ENCODE measurements at places on chromosomes 3 and 15.
A peak's percentile ranks its signal among the peaks of the same experiment; 100 is the strongest.

DNA sequence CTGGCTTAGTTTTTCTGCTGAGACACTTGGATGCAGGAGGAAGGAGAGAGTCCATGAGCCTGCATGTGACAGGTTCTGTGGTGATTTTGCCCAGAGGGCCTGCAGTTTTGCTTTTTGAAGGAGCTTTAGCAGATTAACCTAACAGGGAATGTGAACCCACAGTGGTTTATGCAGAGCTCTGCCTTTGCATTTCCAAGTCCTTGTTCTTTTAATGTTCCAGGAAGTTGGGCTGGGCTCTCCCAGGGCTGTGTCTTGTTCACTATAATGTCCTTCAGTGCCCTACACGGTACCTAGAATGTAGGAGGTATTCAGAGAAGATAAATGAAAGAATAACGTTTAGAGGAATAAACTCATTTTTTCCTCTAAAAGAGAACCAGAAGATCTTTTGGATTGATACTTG lies 50.3 kb downstream of the PCCB start:
- DNase-seq, result no peak

DNA sequence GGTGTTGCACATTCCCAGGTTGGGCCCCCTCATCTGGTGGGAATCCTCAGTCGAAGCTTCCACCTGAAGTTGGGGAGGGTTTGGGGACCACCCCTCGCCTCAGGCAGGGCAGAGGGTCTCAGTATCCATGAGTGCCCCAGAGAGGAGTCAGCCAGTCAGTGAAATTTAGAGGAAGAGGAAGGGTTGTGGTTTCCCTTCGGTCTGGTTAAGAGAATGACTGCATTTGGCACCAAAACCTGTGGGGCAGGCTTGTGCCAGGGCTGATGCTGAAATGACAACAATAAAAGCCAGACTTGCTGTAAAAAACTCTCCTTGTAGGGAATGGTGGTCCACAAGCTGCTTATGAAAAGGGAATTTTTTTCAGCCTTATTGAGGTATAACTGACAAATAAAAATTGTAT lies 22.6 kb downstream of the LMCD1 start:
- DNase-seq, result no peak

DNA sequence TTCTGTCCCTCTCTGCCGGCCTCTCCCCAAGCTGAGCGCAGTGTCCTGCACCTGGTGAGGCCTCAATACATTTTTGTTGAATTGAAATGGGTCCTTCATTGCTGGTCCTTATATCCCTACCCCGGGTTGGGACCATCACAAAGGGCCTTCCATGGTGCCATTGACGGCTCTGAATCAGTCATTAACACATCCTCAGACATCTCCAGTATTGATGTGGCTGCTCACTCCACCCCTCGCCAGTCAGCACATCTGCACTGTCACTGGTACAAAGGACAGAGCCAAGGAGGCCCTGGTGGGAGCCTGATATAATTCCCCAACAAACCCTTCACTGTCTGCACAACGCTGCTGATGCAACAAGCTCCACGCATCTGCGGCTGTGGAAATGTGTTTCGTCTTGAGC lies 191.6 kb upstream of the TOPAZ1 start:
- no peak for DNase-seq

GRCh38 chr3:39189959-39190269 lies 2.5 kb downstream of the XIRP1 start:
- DNase-seq, result peak; percentile 59

GRCh38 chr3:124053871-124054270 lies 61.9 kb upstream of the ROPN1 start:
- no peak for DNase-seq

- no peak for DNase-seq
Measured at GRCh38 chr3:71854096-71854495, 69.1 kb upstream of the PROK2 start.

GRCh38 chr3:183328164-183328563 lies 75.1 kb downstream of the B3GNT5 start:
- DNase-seq, result no peak

- no peak for DNase-seq
Measured at GRCh38 chr3:31793821-31794220, 187.2 kb downstream of the OSBPL10 start.

DNA sequence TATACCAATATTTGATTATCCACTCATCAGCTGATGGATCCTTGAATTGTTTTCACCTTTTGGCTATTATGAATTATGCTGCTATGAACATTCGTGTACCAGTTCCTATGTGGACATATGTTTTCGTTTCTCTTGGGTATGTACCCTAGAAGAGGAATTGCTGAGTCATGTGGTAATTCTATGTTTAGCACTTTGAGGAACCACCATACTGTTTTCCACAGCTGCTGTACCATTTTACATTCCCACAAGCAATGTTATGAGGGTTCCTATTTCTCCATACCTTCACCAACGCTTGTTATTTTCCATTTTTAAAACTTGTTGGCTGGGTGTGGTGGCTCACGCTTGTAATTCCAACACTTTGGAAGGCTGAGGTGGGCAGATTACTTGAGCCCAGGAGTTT lies 62.9 kb downstream of the RPLP1 start:
- DNase-seq, result no peak

DNA sequence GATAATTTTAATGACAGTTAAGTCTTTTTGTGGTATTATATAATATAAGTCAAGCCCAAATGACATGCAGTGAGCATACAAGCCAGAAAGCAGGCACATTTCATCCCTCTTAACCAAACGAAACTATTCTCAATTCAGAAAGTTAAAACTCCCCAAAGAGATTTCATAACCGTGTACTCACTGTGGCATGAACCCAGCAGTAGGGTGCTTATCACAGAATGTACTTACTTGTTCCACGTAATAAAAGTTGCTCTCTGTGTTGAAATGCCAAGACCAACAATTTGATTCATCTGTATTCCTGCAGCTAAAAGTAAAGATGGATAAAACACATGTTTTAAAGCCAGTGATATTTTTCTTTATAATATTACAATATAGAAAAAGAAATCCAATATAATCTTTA lies 12.1 kb downstream of the GK5 start:
- peak; percentile 25 for DNase-seq

DNA sequence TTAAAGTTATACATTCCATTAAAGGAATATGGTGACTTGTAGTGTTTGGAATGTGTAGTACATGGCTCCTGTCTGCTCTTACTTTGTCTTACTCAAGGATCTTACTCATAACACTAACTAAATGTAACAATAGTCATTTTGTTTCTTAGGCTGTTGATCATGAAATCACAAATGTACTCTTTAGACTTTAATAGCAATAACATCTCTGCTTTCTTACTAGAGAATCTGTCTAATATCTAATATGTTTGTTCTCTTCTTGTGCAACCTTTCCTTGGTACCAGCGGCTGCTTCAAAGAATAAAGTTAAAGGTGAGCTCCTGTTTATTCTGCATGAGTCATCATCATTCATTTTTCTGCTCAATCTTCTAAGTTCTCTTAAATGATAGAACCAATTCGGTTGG lies 767.5 kb downstream of the CADM2 start:
- DNase-seq, result no peak

DNA sequence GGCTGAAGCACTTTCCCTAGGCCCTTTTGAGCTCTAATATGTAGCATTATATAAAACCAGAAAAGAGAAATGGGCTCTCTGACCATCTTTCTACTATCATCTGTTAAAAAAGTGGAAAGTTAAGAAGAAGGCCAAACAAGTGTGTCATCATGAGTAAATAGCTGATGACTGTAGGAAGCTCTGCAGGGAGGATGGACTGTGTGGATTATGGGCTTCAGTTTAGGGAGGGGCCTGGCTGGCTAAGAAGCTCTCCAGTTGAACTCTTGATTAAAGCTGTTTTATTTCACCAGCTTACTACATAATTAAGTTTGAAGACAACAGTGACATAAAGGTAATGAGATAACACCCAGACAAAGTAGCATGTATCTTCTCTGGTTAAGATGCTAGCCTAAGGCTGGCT lies 30.6 kb downstream of the INTS14 start:
- DNase-seq, result peak; percentile 67

DNA sequence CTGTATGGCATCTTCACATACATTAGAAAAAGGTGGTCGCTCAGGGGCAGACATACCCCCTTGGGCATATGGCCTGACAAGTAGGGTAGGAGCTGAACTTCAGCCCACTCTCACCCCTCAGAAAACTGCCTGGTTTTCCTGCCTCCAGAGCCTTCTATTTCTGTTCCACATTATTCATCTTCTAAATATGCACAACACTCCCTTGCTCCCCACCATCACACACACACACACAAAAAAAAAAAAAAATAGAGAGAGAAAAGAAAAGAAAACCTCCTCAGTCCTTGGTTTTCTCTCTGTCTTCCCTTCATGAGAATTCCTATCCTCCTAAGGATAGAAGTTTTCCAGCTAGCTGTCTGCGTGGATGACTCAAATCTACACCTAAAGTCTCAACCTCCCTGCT lies 5.6 kb upstream of the ROPN1 start:
- DNase-seq, result peak; percentile 22

- no peak for DNase-seq
Measured at GRCh38 chr3:161081633-161082032, 23.5 kb downstream of the B3GALNT1 start.

DNA sequence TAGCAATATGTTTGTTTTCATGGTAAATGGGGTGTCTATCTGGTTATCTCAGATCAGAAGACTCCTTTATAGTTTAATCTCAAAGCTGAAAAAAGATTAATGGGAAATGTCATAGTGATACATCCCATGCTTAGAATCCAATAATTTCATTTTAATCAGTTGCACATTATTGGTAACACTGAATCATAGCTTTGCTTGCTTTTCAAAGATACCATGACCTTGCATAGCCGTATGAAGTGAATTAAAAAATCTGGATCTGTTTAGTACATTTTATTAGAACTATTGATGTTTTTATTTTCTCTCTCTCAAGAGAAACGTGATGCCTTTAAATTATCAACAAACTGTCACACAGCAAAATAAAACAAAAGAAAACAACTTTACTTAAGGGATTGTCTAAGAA lies 506.7 kb upstream of the SGO1 start:
- DNase-seq, result no peak

DNA sequence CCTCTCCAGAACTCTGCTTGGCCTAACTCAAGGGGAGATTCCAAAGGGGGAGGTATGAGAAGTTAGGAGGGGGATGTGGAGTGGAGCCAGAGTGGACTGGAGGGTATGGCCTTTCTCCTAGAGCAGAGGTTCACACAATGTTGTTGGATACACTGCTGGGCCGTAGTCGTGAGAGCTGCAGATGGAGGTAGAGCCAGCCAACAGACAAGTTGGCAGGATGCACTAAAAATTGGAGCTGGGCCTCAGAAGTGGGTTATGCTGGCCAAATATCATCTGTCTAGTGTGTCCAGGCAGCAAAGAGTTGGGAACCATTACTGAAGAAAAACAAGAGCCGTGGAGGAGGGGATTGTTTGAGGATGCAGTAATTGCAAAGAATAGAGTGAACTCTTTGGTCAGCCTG lies 27.7 kb upstream of the LRRFIP2 start:
- DNase-seq, result peak; percentile 66

DNA sequence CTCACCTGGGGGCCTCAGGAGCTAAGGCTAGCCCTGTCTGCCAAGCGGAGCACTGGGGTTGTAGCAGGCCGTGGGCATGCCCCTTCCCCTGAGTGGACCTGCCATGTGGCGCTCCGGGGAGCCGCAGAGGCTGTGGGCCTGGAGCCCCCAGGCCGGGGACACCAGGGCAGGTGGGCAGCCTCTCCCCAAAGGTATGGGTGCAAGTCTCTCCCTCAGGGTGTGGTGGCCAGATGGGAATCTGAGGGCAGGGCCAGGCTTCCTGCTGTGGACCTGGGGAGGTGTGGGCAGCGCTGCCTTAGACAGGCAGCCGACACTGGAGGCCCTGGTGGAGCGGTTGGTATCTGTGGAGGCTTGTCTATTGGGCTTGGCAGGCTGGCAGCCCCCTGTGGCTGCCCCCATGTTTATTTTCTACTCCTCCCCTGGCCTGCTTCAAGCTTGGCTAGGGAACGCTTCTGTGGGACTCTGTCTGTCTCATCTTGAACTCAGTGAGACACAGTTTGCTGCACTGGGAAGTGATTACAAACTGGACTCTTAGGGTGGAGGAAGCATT lies 5.9 kb downstream of the ACVR2B start:
- no peak for DNase-seq

DNA sequence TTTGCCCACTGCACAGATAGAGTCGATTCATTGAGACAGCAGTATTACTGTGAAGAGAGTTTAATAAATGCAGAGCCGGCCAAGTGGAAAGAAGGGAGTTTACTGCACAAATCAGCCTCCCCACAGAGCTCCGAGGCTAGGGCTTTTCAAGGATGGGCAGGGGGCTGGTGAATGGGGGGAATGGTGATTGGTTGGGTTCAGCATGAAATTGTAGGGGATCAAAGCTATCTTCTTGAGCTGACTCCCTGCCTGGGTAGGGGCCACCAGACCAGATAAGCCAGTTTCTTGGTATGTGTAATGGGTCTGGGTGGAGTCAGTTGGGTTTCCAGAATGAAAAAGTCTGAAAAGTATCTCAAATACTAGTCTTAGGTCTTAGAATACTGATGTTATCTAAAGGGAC lies 66.6 kb downstream of the SYNPR start:
- no peak for DNase-seq

DNA sequence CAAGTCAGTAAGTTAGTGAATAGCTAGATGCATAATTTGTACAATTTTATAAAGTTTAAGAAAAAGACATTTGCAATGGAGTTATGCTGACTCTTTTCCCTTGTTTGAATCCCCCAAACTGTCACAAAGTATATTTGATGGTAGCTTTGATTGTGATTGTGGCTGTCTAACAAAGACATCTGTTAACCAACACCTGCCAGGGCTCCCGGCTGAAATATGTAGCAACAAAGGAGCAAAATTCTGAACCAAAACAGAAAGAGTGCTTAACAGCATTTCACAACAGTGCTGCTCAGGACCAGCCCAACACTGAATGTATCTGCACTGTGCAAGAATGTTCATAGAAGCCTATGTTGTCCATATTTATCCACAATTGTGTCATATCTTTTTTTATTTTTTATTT lies 39.4 kb downstream of the LEO1 start:
- DNase-seq, result no peak

DNA sequence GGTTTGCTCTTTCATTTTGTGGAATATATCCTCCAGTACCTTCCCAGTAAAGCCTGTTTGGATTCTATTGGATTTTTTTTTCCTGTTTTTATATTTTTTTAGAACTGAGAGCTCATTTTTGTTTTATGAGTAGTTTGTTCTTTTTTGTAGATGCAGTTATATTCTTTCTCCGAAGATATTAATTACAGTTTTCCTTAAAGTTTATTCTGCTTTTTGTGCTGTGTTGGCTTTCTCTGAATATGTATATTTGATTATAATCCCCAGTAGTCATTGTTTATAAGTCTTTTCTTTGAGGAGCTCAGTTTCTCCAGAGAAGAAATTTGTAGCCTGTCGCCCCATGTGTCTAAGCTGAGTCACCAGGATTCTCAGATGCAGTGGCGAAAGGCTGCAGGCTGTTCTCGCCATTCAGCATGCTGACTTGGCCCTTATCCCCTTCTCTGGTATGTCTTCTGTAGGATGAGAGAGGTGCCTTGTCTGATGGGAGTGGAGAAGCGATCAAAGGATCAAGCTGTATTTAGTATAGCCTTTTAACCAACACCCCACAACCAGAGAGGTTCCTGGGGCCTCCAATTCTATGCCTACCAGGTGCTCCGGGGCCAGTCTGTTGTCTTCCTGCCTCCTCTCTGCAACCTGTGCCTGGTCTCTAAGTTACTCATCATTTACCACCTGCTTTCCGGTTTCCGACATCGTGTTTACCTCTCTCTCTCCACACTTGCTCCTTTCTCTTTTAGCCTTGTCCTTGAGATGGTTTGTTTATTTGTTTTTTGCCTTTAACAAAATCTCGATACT lies 31.7 kb upstream of the MFSD1 start:
- DNase-seq, result peak; percentile 69
